Memory B cell (primary cell): ENCODE measurements at places on chromosomes 13 and 19.

DNA sequence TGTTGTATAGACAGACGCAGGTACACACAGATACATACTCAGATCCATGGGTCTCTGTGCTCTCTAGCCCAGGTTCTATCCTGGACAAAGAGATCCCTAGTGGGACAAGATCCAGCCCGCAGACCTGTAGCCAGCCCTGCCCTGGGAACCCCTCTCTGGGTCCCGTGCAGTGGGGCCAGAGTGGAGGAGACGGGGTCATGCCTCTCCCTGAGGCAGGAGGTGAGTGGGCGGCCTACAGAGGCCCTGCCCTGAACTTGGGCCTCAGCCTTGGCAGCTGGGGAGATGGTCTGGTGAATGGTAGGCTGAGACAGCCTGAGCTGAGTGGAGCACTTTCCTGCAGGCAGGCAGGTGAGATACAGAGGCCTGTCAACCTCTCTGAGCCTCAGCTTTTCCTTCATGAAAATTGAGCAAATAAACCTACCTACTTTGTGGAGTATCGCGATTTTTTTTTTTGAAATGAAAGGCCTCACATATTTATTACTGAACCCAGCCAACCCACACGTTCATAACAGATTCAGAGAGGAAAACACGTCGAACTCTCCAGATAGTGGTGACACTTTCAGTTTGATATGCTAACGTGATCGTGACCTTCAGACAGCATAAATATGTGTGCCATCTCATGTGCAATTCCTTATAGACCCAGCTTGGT is 3.4 kb upstream of the JUND start:
- DNase-seq, result no peak

GRCh38 chr19:35945121-35945790 is 9.1 kb downstream of the LRFN3 start:
- no peak for DNase-seq

DNA sequence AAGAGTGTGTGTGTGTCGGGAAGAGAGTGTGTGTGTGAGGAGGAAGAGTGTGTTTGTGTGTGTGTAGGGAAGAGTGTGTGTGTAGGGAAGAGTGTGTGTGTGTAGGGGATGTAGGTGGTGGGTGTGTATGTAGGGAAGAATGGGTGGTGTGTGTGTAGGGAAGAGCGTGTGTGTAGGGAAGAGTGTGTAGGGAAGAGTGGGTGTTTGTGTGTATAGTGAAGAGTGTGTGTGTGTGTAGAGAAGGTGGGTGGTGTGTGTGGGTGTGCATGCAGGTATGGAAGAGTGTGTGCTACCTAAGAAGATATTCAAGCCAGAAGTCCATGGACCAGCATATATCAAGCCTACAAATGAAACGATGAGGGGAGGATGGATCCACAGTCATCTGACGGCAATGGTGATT is 265.8 kb downstream of the FGF9 start:
- DNase-seq, result no peak

- no peak for DNase-seq
Measured at GRCh38 chr13:22235950-22236290, 565.0 kb downstream of the FGF9 start.

GRCh38 chr19:584240-585001 is 5.3 kb upstream of the HCN2 start:
- DNase-seq, result peak; percentile 68

- DNase-seq, result no peak
Measured at GRCh38 chr13:109744512-109745051, 41.8 kb downstream of the IRS2 start.

GRCh38 chr19:2636141-2636896 is 66.2 kb downstream of the GNG7 start:
- no peak for DNase-seq

DNA sequence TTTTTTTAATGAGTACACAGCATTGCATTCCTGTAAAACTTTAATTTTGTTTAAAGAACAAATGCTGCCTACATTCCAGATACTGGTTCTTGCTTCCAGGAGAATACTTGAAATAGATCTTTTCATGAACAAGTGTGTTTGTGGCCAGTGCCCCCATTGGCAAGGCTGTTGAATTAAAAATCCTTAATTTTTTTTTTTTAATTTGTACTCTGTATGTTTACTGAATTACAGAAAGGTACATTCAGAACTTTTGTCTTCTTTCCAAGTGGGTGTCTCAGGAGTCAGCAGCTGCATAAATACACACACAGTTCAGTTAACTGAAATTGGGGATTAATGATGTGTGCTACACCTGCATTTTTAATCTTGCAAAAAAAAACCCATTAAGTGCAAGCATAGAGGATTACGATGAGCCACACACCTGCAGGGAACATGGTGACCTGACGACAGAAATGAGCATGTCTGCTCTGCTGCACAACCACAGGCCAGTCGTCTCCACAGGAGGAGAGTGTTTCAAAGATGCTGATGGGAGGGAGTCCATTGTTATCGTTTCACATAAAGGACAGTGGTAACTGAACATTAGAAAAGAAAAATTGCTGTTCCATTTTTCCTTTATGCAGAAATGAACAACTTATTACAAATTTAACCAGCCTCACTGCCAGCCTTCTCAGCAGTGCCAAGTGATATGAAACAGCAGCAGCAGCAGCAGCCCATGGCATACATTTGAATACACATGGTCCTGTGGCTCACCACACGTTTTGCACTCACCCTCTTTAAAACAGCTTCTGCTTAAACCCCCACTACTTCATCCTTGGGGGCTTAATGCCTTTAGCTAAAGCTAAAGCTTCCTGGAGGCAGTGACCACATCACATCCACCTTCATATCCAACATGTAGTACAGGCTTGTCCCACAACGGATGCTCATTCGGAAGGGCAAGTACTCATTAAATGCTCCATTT is 72.3 kb upstream of the RFC3 start:
- no peak for DNase-seq

- DNase-seq, result no peak
Measured at GRCh38 chr13:49368688-49369087, 75.2 kb downstream of the CAB39L start.

DNA sequence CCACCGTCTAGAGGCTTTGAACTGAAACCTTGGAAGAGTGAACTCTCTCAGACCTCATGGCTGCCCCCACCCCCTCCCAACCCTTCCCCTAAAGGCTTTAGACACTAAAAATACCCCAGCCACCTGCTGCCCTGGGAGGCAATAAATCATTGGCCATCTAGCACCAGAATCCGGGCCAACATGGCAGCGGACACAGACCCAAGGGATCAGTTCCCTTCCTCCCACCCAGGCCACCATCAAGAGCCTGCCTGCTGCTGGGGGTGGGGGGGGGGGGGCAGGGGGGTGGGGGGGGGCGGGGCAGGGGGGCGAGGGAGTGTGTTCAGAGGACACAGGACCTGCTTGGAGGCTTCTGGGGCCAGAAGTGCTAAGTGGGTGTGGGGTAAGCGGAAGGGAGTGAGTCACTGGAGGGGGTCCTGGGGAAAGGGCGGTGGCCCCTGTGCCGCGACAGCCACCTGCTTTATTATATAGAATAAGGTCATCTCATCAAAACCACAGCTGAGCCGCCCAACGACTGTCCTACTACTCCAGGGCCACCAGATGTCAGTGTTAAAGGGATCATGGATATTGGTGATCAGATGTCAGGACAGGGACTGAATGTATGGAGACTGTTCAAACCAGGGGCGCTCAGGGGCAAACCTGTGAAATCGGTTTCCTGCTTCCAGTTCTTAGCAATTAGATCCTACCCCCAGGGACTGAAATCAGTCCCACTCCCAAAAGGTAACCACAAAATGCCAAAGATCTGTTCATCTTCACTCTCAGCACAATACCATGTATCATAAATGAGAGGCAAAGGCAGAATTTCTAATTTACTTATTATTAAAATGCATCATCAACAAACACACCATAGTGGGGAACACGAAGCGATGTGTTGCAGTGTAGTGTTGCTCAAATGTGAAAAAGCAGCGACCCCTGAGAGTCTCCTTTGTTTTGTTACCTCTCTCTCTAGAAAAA is 24.3 kb downstream of the ARL11 start:
- no peak for DNase-seq

DNA sequence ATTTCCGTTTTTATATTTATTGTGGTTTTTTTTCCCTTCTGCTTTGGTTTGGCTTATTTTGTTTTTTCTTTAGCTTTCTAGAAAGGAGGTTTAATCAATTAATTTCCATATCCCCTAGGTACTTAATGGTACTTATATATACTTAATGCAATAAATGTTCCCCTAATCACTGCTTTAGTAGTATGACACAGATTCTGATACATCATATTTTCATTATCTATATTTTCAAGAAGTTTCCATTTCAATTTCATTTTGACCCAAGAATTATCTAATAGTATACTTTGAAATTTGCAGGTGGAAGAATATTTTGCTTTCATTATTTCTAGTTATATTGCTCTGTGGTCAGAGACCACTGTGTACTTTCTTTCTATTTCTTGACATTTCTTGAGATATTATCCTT is 66.6 kb upstream of the STK24 start:
- DNase-seq, result no peak

DNA sequence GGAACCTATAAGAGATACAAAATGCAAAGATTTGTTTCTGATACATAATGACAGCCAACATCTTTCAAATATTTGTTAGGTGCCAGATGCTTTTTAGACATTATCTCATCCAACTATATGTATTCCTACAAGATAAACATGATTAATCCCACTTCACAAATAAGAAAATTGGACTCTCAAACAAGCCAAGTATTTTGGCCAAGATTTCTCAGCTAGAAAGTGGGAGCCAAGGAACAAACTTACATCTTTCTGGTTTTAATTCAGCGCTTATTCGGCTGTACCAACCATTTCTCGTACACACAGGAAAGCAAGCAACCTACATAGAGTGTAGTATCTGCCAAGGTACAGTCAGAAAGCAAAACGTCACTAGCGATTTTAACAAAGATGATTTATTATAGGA is 85.7 kb upstream of the SERP2 start:
- DNase-seq, result no peak

DNA sequence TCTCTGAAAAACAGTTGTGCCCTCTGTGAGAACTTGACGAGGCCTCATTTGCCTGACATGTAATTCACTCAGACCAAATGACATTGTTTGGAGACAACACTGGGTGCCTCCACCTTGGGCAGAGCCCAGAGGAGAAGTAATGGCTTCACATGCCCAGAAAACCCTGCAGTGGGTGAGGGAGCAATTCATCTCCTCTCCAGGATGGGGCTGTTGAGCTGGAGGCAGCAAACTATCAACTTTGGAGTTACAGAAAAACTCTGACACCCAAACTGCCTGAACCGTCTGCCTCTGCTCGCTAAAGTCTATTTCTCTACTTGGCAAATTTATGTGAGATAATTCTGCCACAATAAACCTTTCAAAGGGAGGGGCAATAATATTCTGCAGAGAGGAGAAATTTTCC is 146.9 kb downstream of the DCLK1 start:
- no peak for DNase-seq

DNA sequence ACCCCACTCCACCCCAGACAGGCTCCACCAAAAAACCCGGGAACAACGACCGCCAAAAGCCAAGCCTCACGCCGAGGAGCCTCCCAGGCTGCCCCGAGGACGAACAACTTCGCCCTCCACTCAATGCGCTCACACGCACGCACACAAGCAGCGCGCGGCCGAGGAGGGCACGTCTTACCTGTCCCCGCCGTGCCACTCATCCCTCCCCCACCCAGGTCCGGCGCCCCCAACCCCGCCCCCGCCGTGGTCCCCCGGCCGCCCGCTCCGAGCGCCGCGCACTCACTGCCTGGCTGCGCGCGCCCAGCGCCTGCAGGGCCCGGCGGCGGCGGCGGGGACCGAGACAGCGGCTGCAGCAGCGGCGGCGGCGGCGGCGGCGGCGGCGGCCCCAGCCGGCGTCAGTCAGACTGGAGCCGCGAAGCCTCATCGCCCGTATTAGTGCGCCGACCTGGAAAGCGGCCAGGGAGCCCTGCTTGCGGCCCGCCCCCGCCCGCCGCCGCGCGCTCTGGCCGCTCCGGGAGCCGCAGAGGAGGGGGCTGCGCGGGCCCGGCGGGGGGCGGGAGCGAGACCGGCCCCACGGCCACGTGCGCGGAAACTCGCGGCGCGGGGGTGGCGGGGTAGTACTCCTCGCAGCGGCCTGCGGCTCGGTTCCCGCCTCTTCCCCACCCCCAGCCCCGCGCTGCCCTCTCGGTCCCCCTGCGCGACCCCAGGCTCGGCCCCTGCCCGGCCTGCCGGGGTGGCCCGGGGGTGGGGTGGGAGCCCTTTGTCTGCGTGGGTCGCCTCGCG is at the start of gene SMAD9:
Gene SMAD9 (minus strand): TSS at position 406 of the 783 bp plus-strand sequence. CDS start 40,549 bp downstream, outside the sequence.
- no peak for DNase-seq

DNA sequence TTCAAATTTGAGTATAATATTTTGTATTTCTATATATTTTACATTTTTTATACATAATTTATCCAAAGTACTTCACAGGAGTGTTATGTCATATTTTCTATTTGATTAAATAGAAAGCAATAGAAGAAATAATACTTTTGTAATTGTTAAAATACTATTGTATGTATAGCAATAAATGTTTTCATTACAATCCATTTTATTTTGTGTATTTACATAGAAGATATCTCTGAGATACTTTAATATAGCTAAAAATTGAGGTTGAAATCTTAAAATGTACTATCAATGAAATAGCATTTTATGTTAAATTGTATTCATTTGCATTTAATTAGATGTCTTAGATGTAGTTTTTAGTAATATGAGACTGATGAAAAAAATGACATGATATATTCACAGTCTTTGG is 1109.6 kb upstream of the MIR17HG start:
- DNase-seq, result no peak

- DNase-seq, result no peak
Measured at GRCh38 chr13:22091971-22092300, 421.1 kb downstream of the FGF9 start.

- DNase-seq, result peak; percentile 59
Measured at GRCh38 chr19:35869327-35870123, 1.2 kb downstream of the APLP1 start.
